GM12891 (cell line): ENCODE measurements at places on chromosomes 6 and 20.
A peak's percentile ranks its signal among the peaks of the same experiment; 100 is the strongest.

- DNase-seq = no peak
Observed at GRCh38 chr6:20399518-20399917, 2.2 kb upstream of the E2F3 start.

GRCh38 chr6:126100386-126100785 lies 114.0 kb downstream of the TRMT11 start:
- no peak for DNase-seq

DNA sequence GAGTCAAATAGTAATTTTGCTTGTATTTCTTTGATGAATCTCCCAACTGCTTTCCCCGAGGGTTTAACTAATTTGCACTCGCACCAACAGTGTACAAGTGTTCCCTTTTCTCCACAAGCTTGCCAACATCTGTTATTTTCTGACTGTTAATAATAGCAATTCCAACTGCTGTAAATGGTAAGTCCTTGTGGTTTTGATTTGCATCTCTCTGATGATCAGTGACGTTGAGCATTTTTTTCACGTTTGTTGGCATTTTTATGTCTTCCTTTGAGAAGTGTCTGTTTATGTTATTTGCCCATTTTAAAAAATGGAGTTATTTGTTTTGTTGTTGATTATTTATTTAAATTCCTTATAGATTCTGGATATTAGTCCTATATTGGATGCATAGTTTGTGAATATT lies 399.8 kb upstream of the MAN1A1 start:
- DNase-seq = no peak

DNA sequence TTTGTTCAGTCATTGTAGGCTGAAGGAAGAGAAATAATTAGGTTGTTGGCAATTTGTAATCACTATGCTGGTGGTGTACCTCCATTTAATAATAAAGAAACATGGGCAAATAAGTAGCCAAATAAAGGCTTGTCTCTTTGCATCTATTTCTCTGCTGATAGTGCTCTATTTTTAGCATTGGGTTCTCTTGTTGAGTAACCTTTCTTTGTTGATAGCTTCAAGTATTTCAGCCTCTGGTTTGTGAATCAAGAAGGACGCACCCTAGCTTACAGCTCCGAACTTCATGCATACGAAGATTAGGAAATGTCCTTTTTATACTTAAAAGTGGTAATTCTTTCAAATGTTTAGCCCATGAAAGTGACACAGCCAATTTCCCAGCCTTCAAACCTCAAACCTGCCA lies 2.6 kb downstream of the PPP1R14C start:
- DNase-seq = no peak

DNA sequence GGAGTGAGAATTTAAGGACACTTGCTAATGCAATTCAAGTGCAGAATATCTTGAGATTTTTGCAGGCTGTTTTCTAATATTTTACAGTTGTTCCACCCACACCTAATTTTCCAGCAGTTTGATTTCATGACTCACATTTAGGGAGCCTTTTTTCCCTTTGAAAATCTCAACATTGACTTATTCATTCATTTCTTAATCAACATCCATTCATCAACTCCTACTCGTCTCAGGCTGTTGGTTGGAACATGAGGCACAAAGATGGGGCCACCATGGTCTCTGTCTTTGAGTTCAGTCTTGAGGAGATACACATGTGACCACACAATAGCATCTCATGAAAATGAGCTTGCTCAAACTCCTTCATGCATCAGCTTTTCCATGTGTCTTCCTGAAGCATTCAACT lies 135.6 kb downstream of the UNC5CL start:
- DNase-seq = no peak

DNA sequence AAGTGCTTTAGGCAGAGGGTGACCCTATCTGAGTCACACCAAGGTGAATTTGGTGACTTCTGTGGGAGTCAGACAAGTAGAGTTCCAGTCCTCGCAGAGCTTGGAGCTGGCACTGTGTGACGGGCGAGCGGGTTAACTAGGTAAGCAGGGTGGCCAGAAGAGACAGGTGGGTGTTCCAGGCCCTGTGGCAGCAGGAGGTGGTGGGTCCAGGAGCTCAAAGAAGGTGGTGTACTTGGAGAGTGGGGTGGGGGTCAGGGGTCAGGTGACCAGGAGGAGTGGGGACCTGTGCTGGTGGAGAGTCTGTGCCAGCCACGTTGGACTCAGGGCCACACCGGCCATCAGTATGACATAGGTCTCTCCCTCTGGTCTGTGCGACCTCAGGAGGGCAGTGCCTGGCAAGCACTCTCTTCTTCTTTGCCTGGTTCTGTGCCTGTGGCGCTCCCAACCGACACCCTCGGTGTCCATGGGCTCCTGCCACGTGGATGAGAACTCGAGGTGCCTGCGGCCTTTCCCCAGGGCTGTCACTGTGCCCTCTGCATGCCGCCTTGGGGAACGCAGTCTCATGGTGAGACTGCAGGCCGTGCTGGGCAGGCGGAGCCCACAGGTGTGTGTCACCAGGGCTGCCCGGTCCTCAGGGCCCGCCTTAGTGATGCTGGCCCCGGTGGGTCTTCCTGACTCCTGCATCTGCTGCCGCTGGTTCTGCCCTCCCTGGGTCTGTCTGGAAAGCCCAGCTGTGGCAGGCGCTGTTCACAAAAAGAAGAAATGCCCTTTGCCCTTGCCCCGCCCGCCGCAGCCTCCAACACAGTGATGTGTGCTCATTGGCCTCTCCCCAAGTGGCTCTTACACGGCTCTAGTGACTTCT lies 1.6 kb downstream of the MRGBP start:
- no peak for DNase-seq

DNA sequence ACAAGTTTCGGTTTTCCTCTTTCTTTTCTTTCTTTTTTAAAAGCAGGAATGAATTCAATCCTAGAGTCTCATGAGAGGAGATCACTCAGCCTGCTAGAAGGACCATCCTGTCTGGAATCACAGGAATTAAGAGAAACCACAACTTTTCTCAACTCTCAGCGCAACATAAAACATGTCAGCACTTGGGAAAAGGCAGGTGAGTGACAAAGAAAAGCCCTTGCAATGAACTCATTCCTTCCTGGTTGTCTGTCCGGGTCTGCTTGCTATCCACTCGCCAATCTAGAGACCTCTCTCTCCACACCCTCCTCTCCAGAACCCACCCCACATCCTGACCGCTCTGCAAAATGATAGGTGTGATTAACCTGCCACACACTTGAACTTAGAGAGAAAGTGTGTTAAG lies 253.8 kb downstream of the LY86 start:
- DNase-seq = no peak

DNA sequence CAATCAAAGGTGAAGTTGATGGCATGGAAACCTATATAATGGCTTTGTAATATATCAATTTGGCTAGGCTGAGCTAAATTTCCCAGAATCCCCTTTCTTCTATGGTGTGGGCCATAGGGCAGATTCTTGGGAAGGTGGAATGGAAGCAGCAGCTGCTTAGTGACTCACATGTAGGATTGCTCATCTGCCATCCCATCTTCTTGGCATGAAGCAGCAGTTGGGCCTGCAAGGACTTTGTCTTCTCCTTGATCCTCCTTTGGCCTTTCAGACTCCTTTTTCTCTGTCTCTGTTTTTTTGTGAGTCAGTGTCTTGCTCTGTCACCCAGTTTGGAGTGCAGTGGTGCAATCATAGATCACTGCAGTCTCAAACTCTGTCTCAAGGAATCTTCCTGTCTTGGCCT lies 52.6 kb upstream of the CEP162 start:
- DNase-seq = no peak

DNA sequence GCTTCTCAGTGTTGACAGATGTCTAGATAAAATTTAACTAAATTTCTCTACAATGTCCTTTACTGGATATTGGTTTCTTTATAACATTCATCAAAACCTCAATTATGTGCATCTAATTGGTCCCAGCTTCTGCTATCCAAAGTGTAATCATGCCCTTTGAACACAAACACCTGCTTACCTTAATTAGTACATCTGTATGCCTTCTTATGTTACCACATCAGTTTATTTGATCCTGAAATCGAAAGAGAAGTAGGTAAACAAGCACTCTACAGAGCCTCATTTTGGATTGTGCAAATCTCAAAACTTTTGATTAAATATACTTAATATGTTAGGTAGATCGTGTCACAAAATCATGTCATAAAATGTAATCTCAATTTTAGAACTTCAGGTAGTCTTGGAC lies 36.5 kb downstream of the TAB2 start:
- no peak for DNase-seq

GRCh38 chr6:23006656-23007055 lies 437.3 kb downstream of the HDGFL1 start:
- DNase-seq = no peak

- no peak for DNase-seq
Observed at GRCh38 chr6:26043384-26044139, 43.7 kb upstream of the HFE start.

- no peak for DNase-seq
Observed at GRCh38 chr6:71229477-71229876, 59.1 kb upstream of the OGFRL1 start.

- no peak for DNase-seq
Observed at GRCh38 chr6:61538801-61539200, 747.2 kb downstream of the KHDRBS2 start.

GRCh38 chr6:141123497-141123896 lies 1009.2 kb upstream of the GJE1 start:
- DNase-seq = no peak

GRCh38 chr6:158043008-158043407 lies 61.3 kb downstream of the SYNJ2 start:
- no peak for DNase-seq

GRCh38 chr6:133773776-133774175 lies 115.1 kb upstream of the TCF21 start:
- DNase-seq = no peak

GRCh38 chr6:30991891-30992290 lies 8.4 kb downstream of the MUC21 start:
- no peak for DNase-seq

DNA sequence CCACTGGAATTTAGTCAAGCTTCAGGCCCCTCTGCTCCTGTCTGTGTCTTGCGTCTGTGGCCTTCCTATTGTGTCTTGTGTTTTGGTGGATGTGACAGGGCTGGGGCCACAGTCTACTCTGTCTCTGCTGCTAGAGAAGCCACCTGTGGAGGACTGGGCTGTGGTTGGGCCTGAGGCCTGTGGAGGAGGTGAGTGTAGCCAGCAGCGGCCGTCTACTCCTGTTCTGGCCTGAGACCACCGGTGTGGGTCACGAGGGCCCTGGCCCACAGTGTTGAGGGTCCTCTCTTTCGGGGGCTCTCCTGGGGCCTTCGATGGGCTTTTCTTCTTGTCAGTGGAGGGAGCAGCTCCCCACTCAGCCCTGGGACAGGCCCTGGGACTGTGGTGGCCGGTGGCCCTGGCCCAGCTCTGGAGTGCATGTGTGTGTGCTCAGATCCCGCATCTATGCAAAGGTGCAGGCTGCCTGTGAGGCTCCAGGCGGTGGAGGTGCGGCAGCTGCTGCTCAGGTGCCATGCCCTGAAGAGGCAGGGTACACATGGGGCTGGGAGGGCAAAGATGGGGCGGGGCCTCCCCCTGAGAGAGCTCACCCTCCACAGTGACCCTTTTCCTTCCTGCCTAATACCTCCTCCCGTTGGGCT lies 20.8 kb downstream of the SDCBP2 start:
- DNase-seq = no peak

DNA sequence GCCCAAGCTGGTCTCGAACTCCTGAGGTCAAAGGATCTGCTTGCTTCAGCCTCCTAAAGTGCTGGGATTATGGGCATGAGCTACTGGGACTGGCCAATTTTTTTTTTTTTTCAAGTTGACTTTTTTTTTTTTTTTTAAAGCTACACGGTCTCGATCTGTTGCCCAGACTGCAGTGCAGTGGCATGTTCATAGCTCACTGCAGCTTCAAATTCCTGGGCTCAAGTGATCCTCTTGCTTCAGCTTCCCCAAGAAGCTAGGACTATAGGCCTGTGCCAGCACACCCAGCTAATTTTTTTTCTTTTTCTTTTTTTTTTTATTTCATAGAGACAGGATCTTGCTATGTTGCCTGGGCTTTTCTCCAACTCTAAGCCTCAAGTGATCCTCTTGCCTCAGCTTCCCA lies 59.5 kb downstream of the NCOA3 start:
- no peak for DNase-seq

DNA sequence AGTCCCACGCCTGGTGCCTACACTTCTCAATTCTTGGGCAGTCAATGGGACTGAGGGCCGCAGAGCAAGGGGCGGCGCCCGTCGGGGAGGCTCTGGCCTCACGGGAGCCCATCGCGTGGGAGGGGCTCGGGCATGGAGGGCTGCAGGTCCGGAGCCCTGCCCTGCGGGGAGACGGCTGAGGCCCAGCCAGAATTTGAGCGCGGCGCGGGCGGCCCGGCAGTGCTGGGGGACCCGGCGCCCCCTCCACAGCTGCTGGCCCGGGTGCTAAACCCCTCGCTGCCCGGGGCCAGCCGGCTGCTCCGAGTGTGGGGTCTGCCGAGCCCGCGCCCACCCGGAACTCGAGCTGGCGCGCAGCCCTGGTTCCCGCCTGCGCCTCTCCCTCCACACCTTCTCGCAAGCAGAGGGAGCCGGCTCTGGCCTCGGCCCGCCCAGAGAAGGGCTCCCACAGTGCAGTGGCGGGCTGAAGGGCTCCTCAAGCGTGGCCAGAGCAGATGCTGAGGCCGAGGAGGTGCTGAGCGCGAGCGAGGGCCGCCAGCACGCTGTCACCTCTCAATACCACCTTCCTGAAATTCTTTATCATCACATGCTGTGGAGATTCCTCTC lies 58.5 kb downstream of the BAK1 start:
- DNase-seq = no peak

GRCh38 chr6:154928325-154928922 lies 66.7 kb upstream of the TIAM2 start:
- DNase-seq = peak; percentile 29

- DNase-seq = no peak
Observed at GRCh38 chr20:17810062-17810631, 110.4 kb downstream of the BANF2 start.

GRCh38 chr20:57828696-57829095 lies 118.9 kb upstream of the PMEPA1 start:
- DNase-seq = no peak

- no peak for DNase-seq
Observed at GRCh38 chr20:25984933-25985332, 288.3 kb upstream of the ZNF337 start.

DNA sequence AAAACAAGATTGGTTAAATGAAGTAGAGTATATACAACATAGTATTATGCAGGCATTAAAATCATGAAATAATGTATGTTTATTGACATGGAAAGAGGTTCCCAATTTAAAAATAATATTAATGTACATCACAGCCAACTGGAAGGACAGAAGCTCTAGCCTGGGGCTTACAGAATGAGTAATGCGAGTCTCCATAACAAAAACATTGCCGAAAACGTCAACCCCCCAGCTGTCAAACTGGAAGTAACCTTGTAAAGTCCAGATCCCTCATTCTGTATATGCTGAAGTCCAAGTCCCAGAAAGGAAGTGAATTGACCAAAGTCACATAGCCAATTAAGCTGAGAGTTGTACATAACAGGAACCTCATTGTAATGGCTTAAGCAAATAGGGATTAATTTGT lies 128.7 kb upstream of the ECI2 start:
- DNase-seq = no peak
